Activated T-cell treated with anti-CD3 and anti-CD28 coated beads, Interleukin-2, amount 50 U/mL, for 48 hours (primary cell): ENCODE measurements at places on chromosomes 5 and 9.

- DNase-seq: no peak
These were observed 54.7 kb downstream of the SH3RF2 start for GRCh38 chr5:145991044-145991575.

- DNase-seq: no peak
These were observed 12.2 kb downstream of the BHMT2 start for GRCh38 chr5:79081779-79082178.

GRCh38 chr9:126854734-126855133, 5.7 kb upstream of the ZBTB34 start:
- no peak for DNase-seq

- no peak for DNase-seq
These were observed 121.4 kb upstream of the SV2C start for GRCh38 chr5:75961818-75962217.

DNA sequence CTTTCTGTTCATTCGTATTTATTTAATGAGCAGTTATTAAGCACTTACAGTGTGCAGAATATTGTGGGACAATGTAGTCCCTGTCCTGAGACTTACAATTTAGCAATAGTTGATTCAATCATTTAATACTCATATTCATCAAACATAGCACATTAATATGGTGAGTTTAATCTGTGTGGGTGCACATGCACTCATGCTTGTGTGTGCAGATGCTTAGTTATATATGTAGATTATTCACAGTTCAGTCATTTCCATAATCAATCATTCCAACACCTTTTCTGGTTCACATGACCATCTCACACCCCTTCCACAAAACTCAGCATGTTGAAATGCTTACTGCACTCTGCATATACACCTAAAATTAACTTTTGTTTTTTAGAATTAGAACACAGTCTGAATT, 321.6 kb upstream of the RFX3 start:
- no peak for DNase-seq

- DNase-seq: peak; percentile 47
These were observed 106.6 kb downstream of the COL23A1 start for GRCh38 chr5:178483620-178484019.

DNA sequence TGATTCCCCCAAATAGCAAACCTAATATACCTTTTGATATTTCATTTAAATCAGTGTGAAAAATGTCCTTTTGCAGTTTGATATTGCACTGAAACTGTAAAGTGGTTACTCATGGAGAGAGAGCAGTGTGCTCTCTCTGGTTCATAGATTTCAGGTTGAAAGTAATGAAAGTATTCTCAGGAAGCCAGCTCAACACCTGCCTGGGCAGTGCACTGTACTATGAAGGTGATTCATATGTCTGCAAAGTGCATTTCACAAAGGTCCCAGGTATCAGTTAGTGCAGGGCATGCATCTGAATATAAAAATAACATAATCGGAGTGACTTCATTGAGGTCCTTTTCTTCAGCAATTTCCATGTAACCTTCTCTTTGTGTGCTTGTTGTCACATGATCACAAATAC, 274.3 kb downstream of the CDH18 start:
- DNase-seq: no peak

DNA sequence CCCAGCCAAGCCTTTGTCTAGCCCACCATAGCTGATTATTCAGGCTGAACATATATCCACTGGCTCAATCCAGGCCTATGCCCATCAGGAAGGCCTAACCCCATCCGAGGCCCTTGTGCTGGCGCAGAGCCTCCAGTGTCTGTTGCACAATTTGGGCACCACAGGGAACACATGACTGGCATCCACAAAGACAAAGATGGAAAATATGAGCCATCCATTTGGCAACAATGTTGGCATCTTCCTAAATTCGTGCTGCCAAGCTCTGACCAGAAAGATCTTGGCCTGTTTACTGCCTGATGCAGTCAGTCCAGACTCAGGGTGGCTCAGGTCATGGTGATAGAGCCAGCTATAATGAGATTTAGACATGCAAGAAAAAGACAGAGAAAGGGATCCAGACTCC, 233.8 kb downstream of the PIK3R1 start:
- DNase-seq: no peak

DNA sequence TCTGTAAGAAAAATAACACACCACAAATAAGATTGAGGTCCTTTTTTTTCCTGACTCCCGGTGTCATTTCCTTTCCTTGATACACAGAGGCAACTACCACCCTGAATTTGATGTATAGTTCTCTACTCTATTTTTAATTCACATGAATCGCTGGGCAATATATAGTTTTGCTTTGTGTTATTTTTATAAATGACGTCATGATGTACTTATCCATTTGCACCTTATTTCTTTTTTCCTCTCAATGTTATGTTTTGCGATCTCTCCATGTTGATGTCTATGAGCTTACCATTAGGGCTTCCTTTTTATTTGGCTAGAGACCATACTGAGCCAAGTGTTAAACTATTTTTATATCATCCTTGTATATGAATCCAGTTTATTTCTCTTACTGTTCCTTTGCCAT, 175.9 kb downstream of the PAPPA start:
- no peak for DNase-seq

DNA sequence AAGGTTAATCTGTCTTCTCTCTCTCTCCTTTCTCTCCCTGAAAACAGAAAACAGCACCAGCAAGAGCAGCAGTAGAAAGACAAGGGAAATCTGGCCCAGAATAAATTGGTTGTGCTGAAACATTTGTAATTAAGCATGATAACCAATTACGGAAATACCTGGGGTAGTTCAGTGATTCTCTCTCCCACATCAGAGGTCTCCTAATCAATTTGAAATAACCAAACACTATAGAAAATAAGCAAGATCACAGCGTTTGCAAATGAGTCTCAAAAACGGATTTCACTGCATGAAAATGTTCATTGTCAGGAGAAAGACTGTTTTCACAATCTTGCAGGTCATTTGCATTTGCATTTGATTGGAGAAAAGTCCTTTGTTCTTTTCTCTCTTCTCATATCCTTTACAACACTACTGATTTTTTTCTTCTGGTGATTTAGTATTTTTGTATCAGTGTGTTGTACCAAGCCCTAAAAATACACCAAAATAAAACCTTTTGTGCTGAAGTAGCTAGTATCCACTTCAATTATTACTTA, 36.8 kb upstream of the CDH6 start:
- DNase-seq: no peak

DNA sequence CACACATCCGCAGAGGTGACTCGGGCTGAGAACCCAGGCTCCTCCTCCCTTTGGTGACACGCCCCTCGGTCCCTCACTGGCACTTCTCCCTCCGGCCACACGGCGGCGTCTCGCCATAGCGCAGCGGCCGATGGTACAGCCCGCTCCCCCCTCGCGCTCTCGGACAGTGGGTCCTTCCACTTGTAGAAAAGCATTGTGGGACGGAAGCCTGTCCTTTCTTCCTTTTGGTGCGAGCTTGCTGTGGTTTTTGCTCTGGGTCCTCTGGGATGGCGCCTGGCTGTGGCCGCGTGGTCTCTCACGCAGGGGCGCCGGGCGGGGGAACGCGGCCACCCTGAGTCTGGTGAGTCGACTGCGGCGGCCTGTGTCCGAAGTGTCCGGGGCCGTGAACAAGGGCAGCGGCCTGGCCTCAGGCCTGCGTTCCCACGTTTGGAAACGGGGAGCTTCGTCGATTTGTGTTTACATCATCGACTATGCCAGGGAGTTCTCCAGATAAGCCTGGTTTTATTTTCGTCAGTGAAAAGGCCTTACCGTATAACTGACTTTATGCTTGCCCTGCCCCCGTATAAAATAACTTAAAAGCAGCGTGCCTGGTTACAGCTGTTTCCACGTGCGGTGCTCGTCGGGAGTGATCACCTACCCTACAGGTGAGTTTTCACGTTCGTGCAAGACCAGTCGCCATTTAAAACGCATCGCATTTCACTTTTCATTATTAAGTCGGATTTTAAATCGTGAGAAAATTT, 258.3 kb downstream of the EPB41L4A start:
- DNase-seq: peak; percentile 97

DNA sequence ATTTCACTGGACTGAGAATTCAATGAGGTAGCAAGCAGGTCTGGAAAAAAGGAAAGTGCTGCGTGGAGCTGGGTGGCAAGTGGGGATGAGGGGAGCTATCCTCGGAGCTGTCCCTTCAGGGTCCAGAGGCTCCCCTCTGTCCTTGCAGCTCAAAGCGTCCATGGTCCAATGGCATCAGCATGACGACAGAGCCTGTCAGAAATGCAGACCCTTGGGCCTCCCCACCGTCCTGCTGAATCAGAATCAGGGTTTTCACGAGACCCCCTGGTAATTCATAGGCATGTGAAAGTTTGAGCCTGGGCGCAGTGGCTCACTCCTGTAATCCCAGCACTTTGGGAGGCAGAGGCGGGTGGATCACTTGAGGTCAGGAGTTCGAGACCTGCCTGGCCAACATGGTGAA, 5.5 kb downstream of the HIGD2A start:
- DNase-seq: no peak

- DNase-seq: no peak
These were observed 1.7 kb upstream of the PCDHB8 start for GRCh38 chr5:141175933-141176332.

DNA sequence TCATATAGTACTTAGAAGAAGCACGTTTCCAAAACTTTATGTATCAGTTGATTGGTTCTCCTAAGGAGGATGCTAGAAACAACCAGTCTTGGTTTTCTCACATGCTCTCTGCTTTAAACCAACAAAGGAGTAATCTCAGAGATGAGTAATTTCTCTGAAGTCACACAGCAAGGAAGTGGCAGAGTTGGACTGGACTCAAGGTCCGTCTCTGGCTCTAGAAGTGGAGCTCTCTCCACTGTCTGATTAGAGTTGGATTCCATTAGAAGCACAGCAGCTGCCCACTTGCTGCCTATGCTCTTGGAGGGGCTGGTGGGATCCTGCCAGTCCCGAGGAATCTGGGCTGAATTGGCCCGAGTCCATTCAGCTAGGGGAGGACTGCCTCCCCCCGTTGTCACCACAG, 21.0 kb downstream of the RALGPS1 start:
- DNase-seq: no peak

- peak; percentile 57 for DNase-seq
These were observed 34.2 kb upstream of the TESK1 start for GRCh38 chr9:35570709-35571504.

GRCh38 chr5:180596668-180597231, 5.5 kb upstream of the SCGB3A1 start:
- peak; percentile 12 for DNase-seq

DNA sequence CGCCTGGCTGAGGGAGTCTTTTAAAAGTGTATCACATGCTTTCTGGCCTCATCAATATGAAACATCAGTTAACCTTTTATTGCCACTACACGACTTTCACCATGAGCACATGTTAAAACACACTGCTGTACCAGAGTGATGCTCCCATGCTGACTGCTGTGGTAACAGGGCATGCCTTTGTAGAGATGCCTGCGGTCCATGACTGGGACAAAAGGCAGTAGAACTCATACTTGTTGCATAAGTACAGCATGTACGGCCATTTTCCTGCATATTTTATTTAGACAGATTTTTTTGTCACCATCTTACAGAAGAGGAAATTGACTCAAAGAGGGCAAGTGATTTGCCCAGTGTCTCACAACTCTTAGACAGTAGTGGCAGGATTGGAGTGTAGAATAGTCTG, 105.7 kb upstream of the ADAMTSL1 start:
- DNase-seq: no peak
